Fibroblast of pulmonary artery (primary cell): ENCODE measurements at places on chromosomes 1 and 21.

DNA sequence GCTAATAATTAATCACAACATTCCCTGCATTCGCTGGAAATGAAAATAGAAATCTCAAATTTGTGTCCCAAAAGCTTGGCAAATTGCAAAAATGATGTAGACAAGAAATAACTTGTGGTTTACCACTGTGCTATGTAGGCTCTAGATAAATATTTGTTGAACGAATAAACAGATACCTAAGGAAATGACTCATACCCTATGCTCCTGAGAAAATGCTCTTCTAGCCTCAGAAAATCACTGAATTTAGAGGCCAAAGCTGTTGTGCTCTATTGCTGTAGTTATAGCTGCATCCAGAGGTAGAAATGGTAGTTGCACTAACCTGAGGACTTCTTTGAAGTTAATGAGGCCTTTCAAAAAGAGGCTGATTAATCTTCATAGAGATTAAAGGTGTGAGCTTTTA lies 142.0 kb upstream of the ZNHIT6 start:
- DNase-seq: peak; percentile 92

DNA sequence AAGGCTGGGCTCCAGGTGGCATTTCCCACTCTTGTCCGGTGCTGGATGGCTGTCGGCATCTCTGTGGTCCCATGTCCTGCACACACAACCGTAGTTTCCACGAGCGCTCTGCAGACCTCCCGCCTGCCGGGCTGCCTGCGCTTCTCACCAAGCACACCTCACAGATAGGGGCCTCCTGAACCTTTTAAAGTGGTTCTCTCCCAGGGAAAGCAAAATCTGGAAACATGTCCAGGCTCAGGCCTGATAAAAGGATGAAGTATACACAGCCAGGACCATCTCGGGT lies 46.2 kb downstream of the CAPN9 start:
- DNase-seq: no peak

GRCh38 chr21:42760361-42760950 lies 107.0 kb downstream of the PDE9A start:
- no peak for DNase-seq

- DNase-seq: no peak
Measured at GRCh38 chr1:211411639-211412038, 80.3 kb downstream of the RD3 start.

- DNase-seq: no peak
Measured at GRCh38 chr1:20703124-20703756, 14.6 kb downstream of the KIF17 start.

DNA sequence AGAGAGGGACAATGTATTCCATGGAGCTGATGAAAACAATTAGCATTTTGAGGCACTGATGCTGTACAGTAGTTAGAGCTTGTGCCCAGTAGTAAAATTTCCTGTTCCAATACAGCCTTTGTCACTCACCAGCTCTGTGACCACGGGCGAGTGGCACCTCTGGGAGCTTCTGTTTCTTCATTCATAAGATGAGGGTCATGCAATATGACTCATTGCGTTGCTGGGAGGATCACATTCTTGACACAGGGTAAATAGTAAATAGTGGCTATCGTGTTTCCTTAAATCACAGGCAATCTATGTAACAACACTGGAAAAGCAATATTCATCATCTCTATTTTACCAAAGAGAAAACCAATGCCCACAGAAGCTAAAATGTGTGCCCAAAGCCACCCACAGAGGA lies 4.5 kb upstream of the LRRC52 start:
- DNase-seq: no peak

DNA sequence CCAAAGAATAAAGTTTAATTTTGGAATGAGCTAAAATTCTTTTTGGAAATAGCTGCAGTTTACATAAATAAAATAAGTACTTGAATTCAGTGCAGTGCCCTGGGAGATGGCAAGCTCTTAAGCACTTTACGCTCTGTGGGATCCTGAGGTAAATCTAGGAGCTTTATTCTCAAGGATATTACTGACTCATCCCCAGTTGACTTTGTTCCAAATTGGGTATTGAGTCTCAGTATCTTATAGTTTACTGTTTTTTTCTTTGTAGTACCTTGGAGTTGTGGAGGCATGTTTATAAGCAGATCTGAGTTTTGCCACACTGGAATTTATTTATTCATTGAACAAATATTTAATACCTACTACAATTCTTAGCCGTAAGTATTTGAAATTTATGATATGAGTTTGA lies 27.4 kb upstream of the HRNR start:
- no peak for DNase-seq

- no peak for DNase-seq
Measured at GRCh38 chr1:151968791-151969399, 24.8 kb downstream of the S100A10 start.

DNA sequence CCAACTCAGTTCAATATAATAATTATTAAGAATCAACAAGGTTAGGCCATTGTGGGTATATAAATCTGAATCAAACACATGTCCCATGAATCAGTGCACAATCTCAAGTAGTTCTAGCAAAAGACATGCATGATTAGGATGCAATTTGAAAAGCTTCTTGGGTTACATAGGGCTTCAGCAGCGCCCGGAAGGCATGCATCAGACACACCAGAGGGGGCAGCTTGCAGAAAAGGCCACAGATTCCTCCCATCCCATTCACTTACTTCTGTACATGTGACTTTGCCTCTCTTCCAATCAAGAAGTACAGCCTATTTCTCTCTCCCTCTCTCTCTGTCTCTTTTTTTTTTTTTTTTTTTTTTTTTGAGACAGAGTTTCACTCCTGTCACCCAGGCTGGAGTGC lies 91.8 kb downstream of the KCNN3 start:
- DNase-seq: no peak

DNA sequence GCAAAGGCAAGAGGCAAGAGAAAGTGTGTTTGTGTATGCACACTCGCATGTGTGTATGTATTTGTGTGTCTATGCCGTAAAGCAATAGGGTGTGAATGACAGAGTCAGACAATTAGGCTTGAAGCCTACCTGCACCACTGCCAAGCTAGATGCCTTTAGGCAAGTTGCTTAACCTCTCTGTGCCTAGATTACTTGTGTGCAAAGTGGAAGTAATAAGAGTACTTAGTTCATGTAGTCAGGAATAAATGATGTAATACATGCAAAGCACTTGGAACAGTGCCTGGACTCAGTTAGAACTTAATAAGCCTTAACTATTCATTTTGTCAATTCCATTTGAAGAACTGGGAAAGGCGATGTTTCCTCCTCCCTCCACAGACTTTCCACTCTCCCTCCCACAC lies 31.7 kb downstream of the LAMB3 start:
- DNase-seq: peak; percentile 45

DNA sequence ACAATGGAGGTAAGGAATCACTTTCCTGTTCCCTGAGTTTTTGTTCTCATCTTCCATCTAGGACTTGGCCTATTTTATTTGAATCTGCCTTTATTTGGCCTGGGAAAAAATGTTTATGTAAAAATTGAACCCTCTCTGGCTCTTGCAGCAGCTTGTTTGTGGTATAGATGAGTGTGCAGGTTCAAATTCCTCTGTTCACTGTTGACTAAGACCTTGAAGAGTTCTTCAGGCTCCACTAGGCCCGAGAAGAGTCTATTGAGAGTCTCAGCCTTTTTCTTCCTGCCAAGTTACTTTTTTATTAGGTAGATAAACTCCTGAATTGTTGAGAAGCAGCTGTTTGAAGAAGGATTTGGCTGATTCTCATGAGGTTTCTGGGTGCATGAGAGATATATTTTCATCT lies 248.8 kb upstream of the ADGRL2 start:
- no peak for DNase-seq

DNA sequence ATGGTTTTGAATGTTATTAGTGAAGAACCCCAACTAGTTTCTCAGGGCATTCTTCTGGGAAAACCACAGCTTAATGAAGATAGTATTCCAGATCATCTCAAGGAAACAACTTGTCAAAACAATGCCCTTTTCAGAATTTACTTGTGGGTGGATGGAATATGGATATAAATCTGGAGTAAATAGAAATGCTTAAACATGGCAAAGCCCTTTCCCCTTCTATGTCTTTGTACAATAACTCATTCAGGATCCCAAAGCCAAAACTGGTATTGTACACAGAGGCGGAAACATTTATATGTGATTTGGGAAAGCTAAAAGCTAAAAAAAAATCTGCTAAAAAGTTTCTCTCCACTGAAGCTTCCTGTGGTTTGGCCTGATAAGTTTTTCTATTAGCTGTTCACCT lies 55.5 kb upstream of the RGS5 start:
- DNase-seq: peak; percentile 31

DNA sequence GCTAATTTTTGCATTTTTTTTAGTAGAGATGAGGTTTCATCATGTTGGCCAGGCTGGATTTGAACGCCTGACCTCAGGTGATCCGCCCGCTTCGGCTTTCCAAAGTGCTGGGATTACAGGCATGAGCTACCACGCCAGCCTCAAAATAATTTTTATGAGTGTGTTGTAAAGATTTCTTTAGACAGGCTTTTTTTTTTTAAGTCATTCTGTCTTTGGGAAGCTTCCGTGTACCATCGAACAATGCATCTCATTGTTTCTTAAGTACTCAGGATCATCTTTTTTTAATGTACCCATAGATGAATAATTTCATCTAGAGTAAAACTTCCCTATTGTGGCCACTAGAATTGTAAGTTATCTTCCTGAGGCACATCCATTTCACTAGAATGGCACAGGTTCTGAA lies 19.6 kb upstream of the SDC3 start:
- DNase-seq: no peak

DNA sequence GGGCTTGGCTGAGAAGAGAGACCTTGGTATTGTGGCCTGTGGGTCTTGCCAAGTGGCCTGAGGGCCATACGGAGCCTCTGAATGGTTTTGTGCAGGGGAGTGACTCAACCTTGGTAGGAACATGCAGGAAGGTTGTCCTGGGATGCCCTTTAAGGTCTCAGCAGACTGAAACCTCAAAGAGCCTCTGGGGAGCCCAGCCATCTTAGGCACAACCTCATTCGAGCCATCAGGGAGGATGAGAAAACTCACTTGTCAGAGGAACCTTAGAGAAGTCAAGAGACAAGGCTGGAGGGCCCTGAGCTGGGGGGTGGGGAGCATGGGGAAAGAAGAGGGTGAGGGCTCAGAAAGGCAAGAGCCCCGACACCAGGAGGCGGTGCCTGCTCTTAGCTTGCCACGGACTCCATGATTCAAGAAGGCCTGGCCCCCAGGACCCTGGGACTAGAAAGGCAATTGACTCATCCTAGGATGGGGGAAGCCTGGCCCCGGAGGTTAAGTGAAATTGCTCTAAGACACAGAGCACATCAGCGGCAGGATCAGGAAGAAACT lies 13.0 kb downstream of the IFI6 start:
- peak; percentile 51 for DNase-seq

GRCh38 chr1:145994391-145995120 lies 1.8 kb downstream of the TXNIP start:
- DNase-seq: no peak

DNA sequence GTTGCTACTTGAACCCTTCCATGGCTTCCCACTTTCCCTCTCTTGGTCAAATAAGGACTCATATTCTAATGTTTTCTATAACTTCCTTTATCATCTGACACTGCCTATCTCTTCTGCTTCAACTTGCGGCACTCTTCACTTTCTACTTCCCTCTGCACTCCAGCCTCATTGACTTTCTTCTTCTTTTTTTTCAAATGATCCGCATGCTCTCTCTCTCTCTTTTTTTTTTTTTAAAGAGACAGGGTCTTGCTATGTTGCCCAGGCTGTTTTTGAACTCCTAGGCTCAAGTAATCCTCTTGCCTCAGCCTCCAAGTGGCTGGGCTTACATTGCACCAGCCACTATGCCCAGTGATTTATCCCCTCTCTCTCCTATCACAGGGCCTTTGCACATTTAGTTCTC lies 7.3 kb upstream of the IL10 start:
- DNase-seq: no peak

GRCh38 chr1:167502192-167502551 lies 16.2 kb downstream of the CD247 start:
- no peak for DNase-seq

- DNase-seq: no peak
Measured at GRCh38 chr1:229046251-229046853, 224.6 kb upstream of the RAB4A start.

DNA sequence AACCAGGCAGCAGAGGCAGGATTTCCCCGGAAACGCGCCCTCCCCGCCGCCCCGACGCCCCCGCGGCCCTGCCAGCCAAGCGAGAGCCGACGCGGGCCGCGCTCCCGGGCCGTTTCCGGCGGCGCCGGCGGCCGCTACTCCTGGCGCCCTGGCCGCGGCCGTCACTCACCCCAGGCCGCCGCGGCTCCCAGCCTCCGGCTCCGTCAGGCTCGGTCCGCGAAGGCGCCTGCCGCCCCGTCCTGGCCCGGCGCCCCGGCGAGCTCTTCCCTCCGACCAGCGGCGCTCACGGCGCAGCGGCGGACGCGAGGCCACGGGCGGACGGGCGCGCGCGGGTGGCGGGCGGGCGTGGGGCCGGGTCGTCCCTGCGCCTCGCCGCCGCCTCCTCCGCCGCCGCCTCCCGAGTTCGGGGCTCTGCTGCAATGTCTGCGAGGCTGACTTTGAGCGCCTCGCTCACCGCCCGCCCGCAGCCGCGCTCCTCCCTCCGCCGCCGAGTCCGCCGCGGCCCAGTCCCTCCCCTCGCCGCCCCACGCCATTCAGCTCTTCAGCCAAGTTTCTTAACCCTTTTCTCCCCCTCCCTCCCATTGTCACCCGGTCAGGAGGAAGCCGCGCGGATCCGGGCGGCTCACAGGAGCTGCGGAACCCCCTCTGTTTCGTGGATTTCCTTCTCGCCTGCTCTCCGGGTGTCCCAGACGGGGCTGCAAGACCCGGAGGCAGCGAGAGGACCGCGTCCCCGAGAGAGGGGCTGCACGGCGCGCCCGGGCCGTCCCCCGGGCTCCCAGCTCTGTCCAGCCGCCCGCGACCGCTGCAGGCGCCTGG lies at the start of gene NRIP1:
Gene NRIP1 (minus strand): TSS at position 425 of the 816 bp plus-strand sequence. CDS start 96,808 bp downstream, outside the sequence.
- peak; percentile 94 for DNase-seq

DNA sequence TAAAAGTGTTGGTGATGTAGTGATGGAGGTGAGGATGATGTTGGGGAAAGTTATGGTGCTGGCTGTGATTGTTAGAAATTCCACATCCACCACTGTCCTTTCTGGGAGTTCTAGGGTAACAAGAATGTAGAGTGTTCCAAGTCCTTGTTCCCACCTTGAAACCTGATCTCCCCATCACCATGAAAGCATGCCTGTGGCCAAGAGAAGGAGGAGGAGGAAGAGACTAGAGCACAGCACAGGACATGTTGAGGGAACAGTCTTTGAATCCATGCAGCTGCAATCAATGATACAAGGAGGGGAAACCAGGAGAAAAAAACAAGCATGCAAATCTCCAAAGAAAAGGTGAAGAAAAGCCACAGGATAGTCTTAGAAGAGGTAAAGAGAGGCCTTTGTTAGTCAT lies 45.9 kb upstream of the ARTN start:
- DNase-seq: no peak

DNA sequence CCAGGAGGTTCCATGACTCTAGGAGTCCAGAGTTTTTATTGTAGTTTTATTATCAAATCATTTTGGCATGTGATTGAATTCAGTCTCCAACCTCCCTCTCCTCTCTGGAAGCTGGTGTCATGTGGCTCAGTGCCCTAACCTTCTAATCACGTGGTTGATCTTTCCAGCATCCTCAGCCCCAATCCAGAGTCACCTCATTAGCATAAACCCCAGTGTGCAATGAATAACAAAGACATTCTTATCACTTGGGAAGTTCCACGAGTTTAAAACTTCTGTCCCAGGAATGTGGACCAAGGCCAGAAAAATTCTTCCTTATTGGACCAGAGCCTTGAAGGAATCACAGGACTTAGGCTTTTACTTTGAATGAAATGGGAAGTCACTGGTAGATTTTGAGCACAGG lies 52.2 kb downstream of the KIRREL1 start:
- peak; percentile 89 for DNase-seq
